ENCODE measurements at places on chromosomes 5 and 9.

DNA sequence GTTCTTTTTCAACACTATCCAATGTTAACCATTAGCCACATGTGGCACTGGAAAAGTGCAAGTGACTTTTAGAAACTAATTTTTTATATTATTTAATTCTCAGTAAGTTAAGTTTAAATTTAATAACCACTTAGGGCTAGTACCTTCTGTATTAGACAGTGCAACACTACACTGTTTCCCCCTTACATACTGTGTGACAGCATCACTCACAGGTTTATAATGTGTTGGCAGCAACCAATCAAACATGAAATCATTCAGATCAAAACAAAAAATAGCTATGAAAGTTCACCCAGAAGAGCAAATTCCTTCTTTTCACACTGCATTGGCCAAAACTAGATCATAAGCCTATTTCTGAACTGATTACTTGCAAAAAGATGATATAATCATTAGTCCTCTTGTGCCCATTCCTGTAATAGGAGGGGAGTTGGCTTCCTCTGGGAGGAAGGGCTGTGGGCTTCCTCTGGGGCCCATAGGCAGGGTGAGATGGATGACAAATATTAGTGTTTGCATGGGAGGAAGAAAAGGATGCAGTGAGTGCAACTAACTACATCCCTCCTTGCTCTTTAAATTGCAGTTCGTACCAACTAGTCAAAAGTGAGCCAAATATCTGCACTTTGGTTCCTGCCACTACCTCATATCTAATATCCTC, 708.1 kb upstream of the RGMB start:
- no peak for DNase-seq

GRCh38 chr9:7104625-7105024, 346.9 kb downstream of the KDM4C start:
- DNase-seq: no peak

DNA sequence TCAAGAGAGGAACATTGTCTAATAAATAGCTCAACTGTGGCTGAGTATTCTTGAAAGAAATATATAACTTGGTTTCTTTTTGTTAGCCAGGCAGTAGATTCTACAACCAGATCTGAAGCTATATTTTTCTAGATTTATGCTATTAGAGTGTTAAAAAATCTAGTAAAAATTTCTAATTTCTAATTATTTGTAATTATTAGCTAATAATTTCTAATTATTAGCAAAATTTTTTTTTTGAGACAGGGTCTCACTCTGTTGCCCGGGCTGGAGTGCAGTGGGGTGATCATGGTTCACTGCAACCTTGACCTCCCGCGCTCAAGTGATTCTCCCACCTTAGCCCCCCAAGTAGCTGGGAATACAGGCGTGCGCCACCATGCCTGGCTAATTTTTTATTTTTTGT, 2.8 kb downstream of the RAD17 start:
- DNase-seq: no peak

DNA sequence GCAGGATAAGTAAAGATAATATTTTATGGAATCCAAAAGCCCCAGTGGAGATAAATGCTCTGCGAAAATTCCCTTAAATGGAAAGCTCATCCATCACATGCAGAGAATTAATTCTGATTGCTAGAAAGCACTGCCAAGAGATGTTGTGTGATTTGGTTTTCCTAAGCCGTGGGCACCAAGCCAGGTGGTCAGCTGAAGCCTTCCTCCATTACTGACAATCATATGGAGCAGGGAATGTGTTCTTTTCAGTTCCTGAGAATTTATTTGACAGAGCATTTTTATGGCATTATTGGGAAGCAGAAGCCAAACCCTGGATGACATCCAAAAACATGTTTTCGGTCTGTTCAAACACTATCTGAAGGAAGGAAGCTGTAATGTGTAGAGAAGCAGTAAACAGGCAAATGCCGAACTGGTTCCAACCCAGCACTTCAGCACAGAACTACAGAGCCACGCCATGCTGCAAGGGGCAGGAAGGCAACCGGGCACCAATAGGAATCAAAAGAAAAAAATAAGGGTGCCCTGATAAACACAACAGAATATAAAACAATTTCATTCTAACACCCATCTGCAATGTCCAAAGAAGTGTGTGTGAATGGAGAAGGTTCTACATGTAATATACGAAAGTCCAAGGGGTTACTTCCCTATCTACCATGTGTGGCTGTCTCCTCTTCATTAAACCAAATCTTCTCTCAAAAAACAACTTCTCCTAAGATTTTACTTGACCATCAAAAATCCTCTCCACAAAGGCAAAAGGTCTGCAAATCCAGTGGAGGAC, 12.3 kb downstream of the ARSB start:
- DNase-seq: no peak

DNA sequence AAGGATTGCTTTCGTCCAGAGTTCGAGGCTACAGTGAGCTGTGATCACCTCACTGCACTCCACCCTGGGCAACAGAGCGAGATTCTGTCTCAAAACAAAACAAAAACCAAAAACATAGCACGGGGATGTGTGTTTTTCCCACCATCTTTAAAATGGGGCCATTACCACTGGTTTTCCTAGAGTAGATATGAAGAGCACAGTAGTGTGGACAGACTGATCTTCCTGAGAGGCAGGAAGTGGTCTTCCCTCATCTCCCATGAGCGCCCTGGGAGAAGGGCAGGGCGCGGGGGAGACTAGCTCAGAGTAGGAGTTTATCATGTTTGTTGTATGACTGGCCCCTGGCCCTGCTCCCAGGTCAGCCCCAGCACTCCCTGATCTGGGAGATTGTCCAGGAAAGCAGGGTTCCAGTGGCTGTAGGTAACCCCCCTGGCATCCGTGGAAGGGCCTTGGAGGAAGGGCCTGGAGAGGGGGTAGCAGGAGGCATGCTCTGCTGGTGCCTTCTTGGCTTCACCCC, 2.3 kb downstream of the SUSD3 start:
- no peak for DNase-seq

DNA sequence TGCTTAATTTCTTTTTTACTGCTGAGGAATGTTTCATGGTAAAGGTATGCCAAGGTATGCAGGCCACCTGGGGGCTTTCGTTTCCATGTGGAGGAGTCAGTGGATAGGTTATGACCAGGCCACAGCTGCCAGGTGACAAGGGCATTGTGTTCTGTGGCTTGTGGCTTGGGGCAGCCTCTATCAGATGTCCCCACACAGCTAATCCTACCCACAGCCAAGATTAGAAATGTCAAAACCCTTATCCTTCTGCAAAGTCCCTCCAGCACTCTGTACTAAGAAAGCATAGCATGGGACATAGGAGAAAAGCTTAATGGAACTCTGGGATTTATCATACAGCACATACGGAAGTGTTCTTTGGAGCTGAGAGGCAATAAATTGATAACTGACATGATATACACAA, 171.2 kb upstream of the S1PR3 start:
- no peak for DNase-seq

DNA sequence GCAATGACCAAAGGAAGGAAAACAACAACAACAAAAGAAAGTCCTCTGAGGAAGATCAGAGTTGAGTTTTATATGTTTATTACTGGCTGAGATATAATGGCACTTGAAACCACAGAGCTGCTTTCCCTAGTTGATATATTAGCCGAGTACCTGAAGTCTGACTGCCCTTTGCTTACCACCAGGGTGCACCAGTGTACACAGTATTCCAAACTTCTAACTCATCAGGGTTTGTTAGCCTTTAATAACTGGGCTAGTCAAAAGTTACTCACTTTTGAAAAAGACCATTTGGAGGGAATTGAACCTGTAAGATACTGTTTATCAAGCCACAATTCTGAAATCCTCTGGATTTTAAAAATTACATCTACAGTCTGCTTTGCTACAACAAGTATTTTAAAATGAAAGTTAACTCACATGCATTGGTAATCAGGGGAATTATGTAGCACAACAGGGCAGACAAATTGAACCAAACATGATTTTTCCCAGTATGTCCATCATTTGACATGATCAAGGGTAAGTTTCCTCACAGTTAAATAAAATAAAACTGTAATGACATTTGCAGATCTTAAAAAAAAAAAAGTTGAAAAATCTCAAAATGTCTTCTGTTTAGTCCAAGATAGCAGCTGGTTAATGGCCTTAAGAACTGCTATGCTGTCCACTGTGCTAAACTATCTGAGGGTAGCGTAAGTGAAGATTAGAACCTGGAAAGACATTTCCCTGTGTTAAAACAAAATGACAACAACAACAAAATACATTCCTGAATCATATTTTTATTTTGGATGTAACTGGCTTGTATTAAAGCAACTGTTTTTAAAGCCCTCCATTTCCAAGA, 57.3 kb upstream of the C6 start:
- no peak for DNase-seq

GRCh38 chr9:108963459-108964143, 29.4 kb downstream of the ABITRAM start:
- DNase-seq: no peak

- DNase-seq: no peak
These were observed 67.8 kb upstream of the IL33 start for GRCh38 chr9:6147846-6148245.

DNA sequence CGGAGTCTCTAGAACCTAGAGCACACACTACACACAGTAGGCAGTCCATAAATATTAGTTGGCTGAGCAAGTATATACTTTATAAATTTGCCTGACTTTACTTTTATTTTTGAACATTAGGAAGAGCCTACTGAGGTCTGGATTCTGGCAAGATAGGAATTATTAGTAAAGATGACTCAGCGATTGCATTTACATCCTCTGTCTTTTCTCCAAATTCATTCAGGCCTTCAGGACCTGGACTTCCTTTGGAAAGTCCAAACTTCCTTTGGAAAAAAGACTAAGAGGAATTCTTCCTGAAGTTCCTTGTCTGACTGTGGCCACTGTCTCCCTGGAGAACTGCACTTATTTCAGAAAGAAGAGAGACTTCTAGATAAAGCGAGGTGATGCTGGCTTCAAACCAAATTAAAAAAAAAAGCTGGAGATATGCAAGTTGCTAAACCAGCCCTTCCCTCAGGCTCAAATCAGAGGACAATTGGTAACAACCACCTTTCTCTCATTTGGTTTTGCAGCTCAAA, 251.3 kb downstream of the GAS1 start:
- no peak for DNase-seq

DNA sequence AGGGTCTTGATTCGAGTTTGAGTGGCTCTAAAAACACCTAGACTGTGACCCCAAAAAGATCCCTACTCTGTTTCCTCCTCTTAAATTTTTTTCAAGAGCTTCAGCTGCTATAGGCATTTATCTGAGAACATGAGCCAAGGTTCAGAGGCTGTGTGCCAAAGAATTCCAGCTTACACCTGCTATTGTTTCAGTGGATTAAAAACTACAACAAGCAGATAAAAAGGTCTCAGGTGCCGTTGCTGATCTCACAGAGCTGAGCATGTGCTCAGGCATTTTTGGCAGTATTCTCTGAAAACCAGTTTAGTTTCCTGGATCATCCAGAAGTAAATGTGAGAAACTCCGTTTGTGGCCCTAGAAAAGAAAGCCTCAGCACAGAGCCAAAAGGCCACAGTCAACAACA, 349.2 kb downstream of the DEPDC1B start:
- no peak for DNase-seq

- DNase-seq: no peak
These were observed 9.4 kb downstream of the PRELID2 start for GRCh38 chr5:145825751-145826180.

- DNase-seq: no peak
These were observed 463.0 kb downstream of the AGTPBP1 start for GRCh38 chr9:85278769-85279168.

GRCh38 chr5:130541617-130542221, 623.3 kb downstream of the HINT1 start:
- DNase-seq: no peak

DNA sequence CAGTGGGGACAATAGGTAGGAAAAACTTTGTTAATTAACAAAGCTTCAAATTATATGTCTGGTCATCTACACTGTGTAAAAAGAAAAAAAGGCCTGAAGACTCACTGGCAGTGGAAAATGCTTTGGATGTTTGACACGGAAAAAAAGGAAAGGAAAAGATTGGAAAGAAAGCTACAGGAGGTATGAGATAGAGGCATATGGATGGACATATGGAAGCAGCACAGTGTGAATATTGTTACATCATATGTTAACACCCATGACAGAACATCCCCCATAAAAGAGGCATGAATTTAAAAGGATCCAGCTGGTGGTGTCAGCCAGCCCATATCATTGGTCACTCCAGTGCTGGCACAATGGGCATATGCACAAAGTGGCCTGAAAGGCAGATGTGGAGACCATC, 19.0 kb upstream of the ADAMTS19 start:
- no peak for DNase-seq

- DNase-seq: no peak
These were observed 386.1 kb upstream of the KIF2A start for GRCh38 chr5:61919920-61920319.

- no peak for DNase-seq
These were observed 80.6 kb upstream of the LRRTM2 start for GRCh38 chr5:138955671-138956295.

DNA sequence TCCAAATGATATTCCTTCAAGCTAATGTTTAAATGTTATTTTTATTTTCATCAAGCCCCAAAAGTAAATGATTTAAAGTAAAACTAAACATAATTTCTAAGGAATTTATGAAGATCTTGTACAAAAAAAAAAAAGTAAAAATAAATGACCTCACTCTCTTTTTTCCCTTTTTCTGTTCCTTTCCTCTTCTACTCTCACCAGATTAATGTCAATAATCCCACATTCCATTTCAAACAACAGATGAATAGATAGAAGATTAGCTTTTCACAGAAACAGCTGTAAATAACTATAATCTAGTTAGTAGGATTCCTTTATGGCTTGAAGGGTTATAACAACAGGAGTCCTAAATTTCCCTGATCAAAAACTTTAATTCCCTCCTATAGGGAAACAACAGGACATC, 88.1 kb downstream of the EFNA5 start:
- no peak for DNase-seq

DNA sequence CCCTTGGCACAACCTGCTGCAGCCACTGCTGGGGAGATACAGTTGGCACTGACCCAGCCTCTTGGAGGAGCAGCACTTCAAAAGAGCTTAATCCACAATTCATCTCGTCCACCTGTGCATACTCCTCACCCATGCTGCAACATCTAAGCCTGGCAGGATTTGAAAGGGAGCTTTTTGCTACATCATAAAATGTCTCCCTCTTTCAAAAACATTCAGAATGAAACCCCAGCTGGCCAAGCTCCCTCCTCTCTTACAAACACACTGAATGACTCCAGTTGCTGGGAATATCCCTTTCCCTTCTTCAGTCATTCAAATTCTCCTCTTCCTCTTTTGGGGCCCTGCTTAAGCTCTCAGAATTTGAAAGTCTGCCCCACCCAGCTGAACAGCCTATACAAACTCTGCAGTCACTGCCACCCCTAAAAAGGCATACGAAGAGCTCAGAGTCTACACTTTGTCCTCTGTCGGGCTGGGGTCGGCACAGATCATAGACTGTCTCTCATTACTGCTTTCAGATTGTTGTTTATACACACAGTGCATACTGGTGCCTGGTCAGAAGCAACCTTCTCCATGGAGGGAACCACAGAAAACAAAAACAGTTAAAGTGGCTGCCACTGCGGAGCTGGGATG, 8.8 kb upstream of the C5orf15 start:
- no peak for DNase-seq

DNA sequence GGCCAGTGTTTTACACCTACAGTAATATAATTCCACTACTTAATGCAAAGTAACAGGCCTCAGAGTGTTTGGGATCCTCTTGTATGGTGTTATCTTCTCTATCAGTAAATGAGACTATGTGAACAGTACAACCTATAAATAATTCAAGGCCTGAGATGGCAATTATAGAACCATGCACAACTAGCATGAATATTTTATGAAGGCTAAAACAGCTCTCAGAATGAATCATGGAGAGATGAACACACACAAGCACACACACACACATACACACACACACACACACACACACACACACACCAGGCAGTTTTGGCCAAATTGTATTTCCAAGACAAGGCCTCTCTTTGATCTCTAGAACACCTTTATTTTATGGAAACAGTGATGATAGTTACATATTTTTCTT, 224.9 kb downstream of the EBF1 start:
- no peak for DNase-seq
